ENCODE measurements at places on chromosomes 12 and 14. TPM values are rescaled to one million over a fixed set of nuclear protein-coding genes. Genes with fewer than 3 reads are reported as not detected.

DNA sequence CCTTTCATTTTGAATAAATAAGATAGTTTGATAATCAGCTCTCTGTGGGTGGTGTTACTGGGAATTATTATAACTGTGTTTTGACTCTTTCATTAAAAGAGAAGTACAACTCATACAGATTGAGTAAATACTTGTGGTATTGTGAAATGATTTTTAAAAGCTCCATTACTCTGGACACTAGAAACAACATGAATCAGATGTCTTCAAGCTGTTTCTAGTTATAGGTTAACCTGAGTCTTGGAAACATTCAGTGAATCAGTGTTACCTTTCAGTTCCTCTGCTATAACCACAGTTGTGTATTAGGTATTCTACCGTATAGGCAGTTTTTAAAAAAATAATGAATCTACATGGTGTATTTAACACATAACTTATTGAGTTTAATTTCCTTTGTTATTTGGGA lies 128.4 kb upstream of the SSTR1 start:
- H3K4me3 ChIP-seq: no peak overlapping the region
- H3K27ac ChIP-seq: no peak overlapping the region
- no peak for DNase-seq
- no peaks in the 10 kb centered on the region for H3K36me3 ChIP-seq
- H3K27me3 ChIP-seq: no peaks in the 10 kb centered on the region
- peaks cover 31% of the 10 kb centered on the region for H3K4me1 ChIP-seq

DNA sequence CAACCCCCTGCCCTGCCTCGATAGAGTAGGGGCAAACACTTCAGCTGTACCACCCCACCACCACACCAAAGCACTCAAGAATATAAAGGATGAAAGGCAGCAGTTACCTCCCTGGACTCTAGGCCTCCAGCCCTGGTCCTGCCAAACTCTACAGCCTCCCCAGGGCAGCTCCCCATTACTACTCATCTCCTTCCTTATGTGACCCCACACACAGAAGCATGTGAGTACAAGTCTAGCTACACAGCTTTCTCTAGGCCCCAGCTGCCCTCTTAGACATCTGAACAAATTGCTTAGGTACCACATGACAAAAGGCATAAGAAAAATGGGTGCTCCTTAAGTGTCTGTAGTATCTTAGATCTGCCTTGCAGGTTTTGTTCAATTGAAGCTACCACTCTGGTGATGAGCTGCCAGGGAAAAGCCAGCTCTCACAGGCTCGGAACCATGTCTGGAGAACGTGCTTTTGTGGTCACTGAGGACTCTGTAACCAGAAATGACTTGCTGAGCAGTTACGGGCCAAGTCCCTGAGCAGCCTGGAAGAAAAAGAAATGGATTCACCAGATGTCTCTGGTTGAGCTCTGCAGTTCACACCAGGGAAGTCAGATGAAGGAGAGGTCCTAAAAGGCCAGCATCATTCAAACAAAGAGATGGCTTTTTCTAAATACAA lies 32.8 kb downstream of the FMNL3 start:
- H3K36me3 ChIP-seq: no peaks in the 10 kb centered on the region
- H3K4me3 ChIP-seq: peak overlapping the region; percentile 13
- H3K4me1 ChIP-seq: peaks cover 54% of the 10 kb centered on the region
- DNase-seq: no peak
- H3K27ac ChIP-seq: peak overlapping the region; percentile 81
- H3K27me3 ChIP-seq: no peaks in the 10 kb centered on the region

- H3K4me3 ChIP-seq: no peak overlapping the region
- DNase-seq: no peak
- no peaks in the 10 kb centered on the region for H3K36me3 ChIP-seq
- H3K27ac ChIP-seq: no peak overlapping the region
- H3K4me1 ChIP-seq: no peaks in the 10 kb centered on the region
- no peaks in the 10 kb centered on the region for H3K27me3 ChIP-seq
Measured at GRCh38 chr12:11688379-11688778, 38.9 kb downstream of the ETV6 start.

- no peak within 1 kb of the TSS for H3K27ac ChIP-seq
- peaks cover 8% of the 10 kb centered on the region for H3K27me3 ChIP-seq
- no peak within 1 kb of the TSS for H3K4me3 ChIP-seq
- peaks cover 5% of the 10 kb centered on the region for H3K4me1 ChIP-seq
- DNase-seq: no peak
Measured at GRCh38 chr12:13981296-13981962, at the start of gene GRIN2B. Gene GRIN2B (minus strand): TSS chr12:13981602. CDS start chr12:13866208, 115,394 bp downstream.

DNA sequence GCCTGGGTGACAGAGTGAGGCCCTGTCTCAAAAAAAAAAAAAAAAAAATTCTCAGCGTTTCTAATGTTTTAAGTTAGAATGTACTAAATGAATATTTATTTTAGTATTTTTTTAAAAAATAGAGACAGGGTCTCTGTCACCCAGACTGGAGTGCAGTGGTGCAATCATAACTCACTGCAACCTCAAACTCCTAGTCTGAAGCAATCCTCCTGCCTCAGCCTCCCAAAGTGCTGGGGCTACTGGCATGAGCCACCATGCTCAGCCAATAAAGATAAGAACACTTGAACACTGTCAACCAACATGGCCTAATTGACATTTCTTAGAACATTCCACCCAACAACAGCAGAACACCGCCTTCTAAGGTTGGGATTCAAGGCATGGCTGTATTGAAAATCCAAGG lies 5.1 kb upstream of the DYNC1H1 start:
- H3K27ac ChIP-seq: no peak overlapping the region
- H3K4me3 ChIP-seq: no peak overlapping the region
- no peaks in the 10 kb centered on the region for H3K36me3 ChIP-seq
- H3K27me3 ChIP-seq: no peaks in the 10 kb centered on the region
- peaks cover 6% of the 10 kb centered on the region for H3K4me1 ChIP-seq
- no peak for DNase-seq

Gene C3AR1
- total RNA-seq: 2.7 TPM

DNA sequence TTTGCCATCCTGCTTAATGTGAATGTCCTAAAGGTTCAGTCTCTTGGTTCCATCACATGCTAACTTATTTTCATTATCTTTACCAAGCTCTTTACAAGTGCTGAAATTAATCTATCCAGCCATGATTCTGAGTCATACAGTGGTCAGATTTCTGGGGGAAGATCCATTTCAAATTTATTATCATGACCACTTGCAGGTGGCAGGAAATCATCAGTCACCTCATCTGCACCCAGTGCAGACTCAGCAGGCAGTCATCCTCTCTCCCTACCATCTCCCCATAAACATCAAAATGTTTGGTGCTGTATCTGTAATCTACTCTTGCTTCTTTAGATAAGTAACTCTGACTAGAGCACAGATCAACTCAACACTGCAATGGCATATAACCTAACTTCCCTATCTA lies 23.5 kb downstream of the ATG14 start:
- H3K27ac ChIP-seq: no peak overlapping the region
- H3K4me1 ChIP-seq: peaks cover 17% of the 10 kb centered on the region
- H3K27me3 ChIP-seq: no peaks in the 10 kb centered on the region
- no peak for DNase-seq
- no peak overlapping the region for H3K4me3 ChIP-seq

Gene VASH1
- 8.2 TPM for total RNA-seq

DNA sequence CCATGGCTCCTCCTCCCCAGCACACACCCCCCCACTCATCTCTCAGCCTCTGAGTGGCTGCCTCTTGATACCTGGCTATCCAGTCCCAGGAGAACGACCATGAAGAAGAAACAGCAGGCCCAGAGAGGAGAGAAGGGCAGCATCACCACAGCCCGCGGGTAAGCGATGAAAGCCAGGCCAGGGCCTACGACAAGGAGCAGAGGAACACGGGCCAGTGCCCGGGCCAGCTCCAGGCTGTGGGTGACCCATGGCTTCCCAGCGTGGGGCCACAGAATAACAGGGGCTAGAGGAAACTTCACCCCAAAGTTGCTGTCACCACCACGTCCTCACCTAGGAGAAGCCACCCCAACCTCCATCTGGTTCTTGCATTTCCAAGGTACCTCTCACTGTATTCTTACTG lies 10.4 kb upstream of the SLC6A12 start:
- no peaks in the 10 kb centered on the region for H3K4me1 ChIP-seq
- H3K4me3 ChIP-seq: no peak overlapping the region
- no peak overlapping the region for H3K27ac ChIP-seq
- DNase-seq: no peak

DNA sequence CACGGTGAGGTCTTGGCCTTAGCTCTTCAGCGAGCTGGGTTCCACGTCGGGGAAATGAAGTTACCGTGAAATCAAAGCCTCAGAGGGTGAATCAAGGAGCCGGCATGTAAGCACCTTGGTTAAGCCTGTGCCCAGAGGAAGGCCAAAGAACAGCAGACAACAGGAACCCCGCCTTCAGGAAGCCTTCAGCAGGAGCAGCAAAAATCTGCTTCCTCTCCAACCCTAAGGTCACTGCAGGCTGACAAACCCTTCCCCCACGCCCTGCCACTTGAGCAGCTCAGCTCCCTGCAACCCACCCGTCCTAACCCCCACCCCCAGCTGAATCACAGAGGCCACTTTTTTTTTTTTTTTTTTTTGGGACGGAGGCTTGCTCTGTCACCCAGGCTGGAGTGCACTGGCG lies 72.9 kb upstream of the LTA4H start:
- H3K27me3 ChIP-seq: peaks cover 2% of the 10 kb centered on the region
- H3K4me1 ChIP-seq: peaks cover 12% of the 10 kb centered on the region
- peak overlapping the region; percentile 17 for H3K4me3 ChIP-seq
- H3K36me3 ChIP-seq: no peaks in the 10 kb centered on the region
- DNase-seq: peak; percentile 88

DNA sequence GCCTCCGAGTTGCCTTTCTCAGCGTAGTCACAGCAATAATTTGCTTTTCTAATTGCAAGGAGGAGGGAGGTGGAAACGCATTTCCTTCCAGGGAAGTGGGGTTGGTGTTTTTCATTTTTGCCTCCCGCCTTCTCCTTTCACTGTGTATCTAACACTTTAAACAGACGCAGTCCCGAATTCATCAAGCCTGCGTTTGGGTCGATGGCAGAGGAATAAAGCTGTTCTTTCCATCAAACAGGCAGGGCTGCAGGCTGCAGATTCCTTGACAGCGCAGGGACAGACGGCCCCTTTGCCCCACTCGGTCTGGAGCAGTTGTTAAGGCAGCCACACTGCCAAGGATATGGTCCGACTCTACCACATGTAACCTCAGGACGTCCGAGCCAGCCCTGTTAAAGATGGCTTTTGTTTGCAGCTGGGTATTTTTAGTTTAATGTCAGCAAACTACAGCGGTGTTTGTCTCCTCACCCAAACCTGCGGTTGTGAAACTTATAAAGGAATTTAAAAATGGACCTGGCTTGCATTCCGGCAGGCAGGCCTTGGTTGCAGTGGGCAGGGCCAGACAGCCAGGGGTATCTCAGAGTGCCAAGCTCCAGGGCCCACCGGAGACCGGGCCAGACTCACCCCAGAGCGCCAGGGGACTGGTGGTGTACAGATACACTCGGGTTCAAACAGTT lies 2.1 kb downstream of the CHST11 start:
- peak overlapping the region; percentile 88 for H3K27ac ChIP-seq
- H3K36me3 ChIP-seq: no peaks in the 10 kb centered on the region
- no peak for DNase-seq
- H3K4me3 ChIP-seq: peak overlapping the region; percentile 97
- peaks cover 62% of the 10 kb centered on the region for H3K4me1 ChIP-seq

GRCh38 chr12:64109706-64110105 lies 112.4 kb downstream of the KICS2 start:
- no peak overlapping the region for H3K27ac ChIP-seq
- no peaks in the 10 kb centered on the region for H3K36me3 ChIP-seq
- H3K4me3 ChIP-seq: no peak overlapping the region
- no peaks in the 10 kb centered on the region for H3K27me3 ChIP-seq

GRCh38 chr12:94916663-94917062 lies 86.8 kb downstream of the NDUFA12 start:
- no peak overlapping the region for H3K27ac ChIP-seq
- no peak overlapping the region for H3K4me3 ChIP-seq
- H3K27me3 ChIP-seq: no peaks in the 10 kb centered on the region
- H3K36me3 ChIP-seq: no peaks in the 10 kb centered on the region
- DNase-seq: no peak

Gene FOXG1
- not detected for total RNA-seq

DNA sequence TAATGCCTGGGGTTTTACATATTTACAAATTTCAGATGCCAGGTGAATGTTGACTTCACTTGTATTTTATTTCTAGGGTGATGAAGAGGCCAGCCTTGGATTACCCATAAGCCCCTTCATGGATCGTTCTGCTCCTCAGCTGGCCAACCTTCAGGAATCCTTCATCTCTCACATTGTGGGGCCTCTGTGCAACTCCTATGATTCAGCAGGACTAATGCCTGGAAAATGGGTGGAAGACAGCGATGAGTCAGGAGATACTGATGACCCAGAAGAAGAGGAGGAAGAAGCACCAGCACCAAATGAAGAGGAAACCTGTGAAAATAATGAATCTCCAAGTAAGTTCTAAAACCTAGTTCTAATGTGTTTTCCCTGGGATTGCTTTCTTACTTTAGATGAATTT lies 41.3 kb upstream of the SLCO1C1 start:
- no peaks in the 10 kb centered on the region for H3K36me3 ChIP-seq
- H3K4me3 ChIP-seq: no peak overlapping the region
- DNase-seq: no peak
- no peaks in the 10 kb centered on the region for H3K4me1 ChIP-seq
- no peak overlapping the region for H3K27ac ChIP-seq
- no peaks in the 10 kb centered on the region for H3K27me3 ChIP-seq

GRCh38 chr14:64705381-64706118 lies 1.3 kb downstream of the PLEKHG3 start:
- no peaks in the 10 kb centered on the region for H3K36me3 ChIP-seq
- H3K27ac ChIP-seq: peak overlapping the region; percentile 14
- DNase-seq: no peak

- H3K36me3 ChIP-seq: no peaks in the 10 kb centered on the region
- H3K4me1 ChIP-seq: peaks cover 44% of the 10 kb centered on the region
- no peaks in the 10 kb centered on the region for H3K27me3 ChIP-seq
- no peak for DNase-seq
- no peak overlapping the region for H3K27ac ChIP-seq
Measured at GRCh38 chr12:92111256-92111655, 34.4 kb downstream of the BTG1 start.

DNA sequence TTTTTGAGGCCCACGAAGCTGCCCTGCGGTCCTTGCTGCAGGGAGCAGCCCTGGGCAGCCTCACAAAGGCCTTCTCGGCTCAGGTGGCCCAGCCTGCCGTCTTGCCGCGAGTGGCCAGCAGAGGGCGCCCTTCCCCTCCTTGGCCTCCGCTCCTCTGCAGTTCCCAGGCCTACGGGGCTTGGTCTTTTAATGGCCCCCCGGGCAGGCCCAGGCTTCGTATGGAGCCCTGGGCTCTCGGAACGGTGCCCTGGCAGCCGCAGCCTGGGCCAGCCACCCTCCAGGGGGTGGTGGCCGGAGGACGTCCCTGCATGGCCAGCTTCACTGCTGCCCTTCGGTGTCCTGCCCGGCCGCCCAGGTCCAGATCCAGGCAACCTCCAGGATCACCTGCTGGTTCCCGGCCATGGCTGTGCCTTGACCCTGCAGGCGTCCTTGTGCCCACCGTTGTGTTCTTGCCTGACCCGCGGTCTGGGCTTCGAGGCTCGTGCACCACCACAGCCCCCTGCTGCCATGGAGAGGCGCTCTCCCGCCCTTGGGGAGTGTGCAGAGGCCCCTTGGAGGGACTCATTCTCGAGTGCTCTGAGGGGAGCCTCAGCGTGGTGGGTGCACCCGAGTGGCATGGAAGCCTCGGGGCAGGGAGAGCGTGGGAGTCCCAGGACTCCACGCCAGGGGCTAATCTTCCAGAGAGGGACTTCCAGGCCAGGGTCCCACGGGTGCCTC lies 9.4 kb downstream of the ASPG start:
- H3K36me3 ChIP-seq: no peaks in the 10 kb centered on the region
- no peak overlapping the region for H3K4me3 ChIP-seq
- peak; percentile 54 for DNase-seq

- H3K4me3 ChIP-seq: no peak overlapping the region
- H3K27ac ChIP-seq: no peak overlapping the region
- no peaks in the 10 kb centered on the region for H3K36me3 ChIP-seq
- DNase-seq: no peak
- no peaks in the 10 kb centered on the region for H3K4me1 ChIP-seq
Measured at GRCh38 chr14:23603103-23603502, 24.5 kb upstream of the JPH4 start.

Gene LRRC23
- 6.6 TPM for total RNA-seq

All from CD4-positive, CD25-positive, alpha-beta regulatory T cell (primary cell).